K562 (cell line): ENCODE measurements at places on chromosomes 1 and 21. TPM values are rescaled to one million over a fixed set of nuclear protein-coding genes. Genes with fewer than 3 reads are reported as not detected.

The CYP2J2 gene
- total RNA-seq: not detected in 2 replicates

The CDC7 gene
- total RNA-seq: 36.8 and 37.6 TPM in 2 replicates

The CRYAA gene
- total RNA-seq: not detected in 2 replicates

The FAM43B gene
- total RNA-seq: not detected in 2 replicates

The ZNF281 gene
- total RNA-seq: 21.0 and 22.7 TPM in 2 replicates

The INAVA gene
- total RNA-seq: 0.09 TPM in 1 of 2 replicates, not detected in the other

The PEAR1 gene
- total RNA-seq: 5.2 and 6.1 TPM in 2 replicates

The PALMD gene
- total RNA-seq: 3.5 and 4.0 TPM in 2 replicates

The OR2L8 gene
- total RNA-seq: not detected in 2 replicates

The OR2L3 gene
- not detected in 2 replicates for total RNA-seq

The CLCA4 gene
- total RNA-seq: not detected in 2 replicates

The FNDC5 gene
- 0.38 and 0.56 TPM in 2 replicates for total RNA-seq

The PLA2G4A gene
- total RNA-seq: 0.16 TPM in 1 of 2 replicates, not detected in the other

The PWP2 gene
- total RNA-seq: 46.5 and 57.6 TPM in 2 replicates

The CBS gene
- 364 and 419 TPM in 2 replicates for total RNA-seq
